ENCODE measurements at places on chromosomes 12 and 14. TPM values are rescaled to one million over a fixed set of nuclear protein-coding genes. Genes with fewer than 3 reads are reported as not detected.

Gene ANKS1B
- total RNA-seq, result 1.9 TPM

Gene CLEC1A
- total RNA-seq, result not detected

Gene STON2
- 0.85 TPM for total RNA-seq

Gene TAS2R30
- total RNA-seq, result 7.5 TPM

Gene KLRB1
- not detected for total RNA-seq

Gene TSPAN31
- total RNA-seq, result 51.1 TPM

Gene CPNE6
- total RNA-seq, result not detected

Gene RCOR1
- total RNA-seq, result 16.7 TPM

Gene IFT81
- total RNA-seq, result 13.7 TPM

Gene DTX1
- 0.03 TPM for total RNA-seq

Gene LTBR
- 80.0 TPM for total RNA-seq

Gene KRT86
- 5.0 TPM for total RNA-seq

Gene NABP2
- 25.4 TPM for total RNA-seq

Gene RPGRIP1
- total RNA-seq, result not detected

Gene BICDL1
- total RNA-seq, result not detected

Gene PAPLN
- 3.2 TPM for total RNA-seq

Gene PDE3A
- total RNA-seq, result 108 TPM

Gene LBHD2
- total RNA-seq, result not detected

Gene KRT5
- 0.52 TPM for total RNA-seq

Gene KRT6C
- not detected for total RNA-seq

Gene PPP1R36
- total RNA-seq, result 1.2 TPM

Gene DPF3
- total RNA-seq, result 9.3 TPM

Gene TEX52
- total RNA-seq, result not detected

Gene POTEG
- not detected for total RNA-seq

Gene SLCO1B3
- total RNA-seq, result not detected

Gene STYK1
- 0.53 TPM for total RNA-seq

Gene GLS2
- total RNA-seq, result 0.13 TPM

Gene NPC2
- 325 TPM for total RNA-seq

Gene GPD1
- 0.20 TPM for total RNA-seq

Gene KRT2
- total RNA-seq, result not detected

Gene LHX5
- not detected for total RNA-seq

Gene HOXC9
- total RNA-seq, result 0.40 TPM

Gene PLXNC1
- total RNA-seq, result 1.7 TPM

Gene JPH4
- total RNA-seq, result not detected

Gene RNASE4
- 59.6 TPM for total RNA-seq

Gene SDSL
- 4.9 TPM for total RNA-seq

Gene SLC6A15
- total RNA-seq, result 0.33 TPM

Gene FOXA1
- not detected for total RNA-seq

Gene PROX2
- not detected for total RNA-seq

Gene FOXG1
- total RNA-seq, result 1.6 TPM

Measured in smooth muscle cell of the pulmonary artery (primary cell).